ENCODE measurements at places on chromosomes 7 and 10.

GRCh38 chr7:137985253-137985896 lies 16.5 kb downstream of the CREB3L2 start:
- DNase-seq = no peak

DNA sequence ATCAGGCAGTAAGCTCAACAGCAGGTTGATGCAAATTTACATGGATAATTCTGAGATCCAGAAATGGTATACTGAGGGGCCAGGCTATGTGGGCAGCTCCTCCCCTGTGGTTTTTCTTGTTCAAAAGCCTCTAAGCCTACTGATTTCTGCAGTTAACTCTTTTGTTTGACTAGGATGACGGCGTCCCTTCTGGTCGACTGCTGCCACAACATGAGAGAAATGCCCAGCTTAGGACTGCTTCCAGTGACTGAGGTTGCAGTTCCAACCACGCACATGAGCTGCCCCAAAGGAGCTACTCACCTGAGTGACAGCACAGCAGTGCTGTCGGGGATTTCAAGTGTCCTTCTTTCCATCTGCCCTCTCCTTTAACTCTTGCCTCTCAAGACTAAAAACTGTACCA lies 973.0 kb upstream of the GHITM start:
- no peak for DNase-seq

DNA sequence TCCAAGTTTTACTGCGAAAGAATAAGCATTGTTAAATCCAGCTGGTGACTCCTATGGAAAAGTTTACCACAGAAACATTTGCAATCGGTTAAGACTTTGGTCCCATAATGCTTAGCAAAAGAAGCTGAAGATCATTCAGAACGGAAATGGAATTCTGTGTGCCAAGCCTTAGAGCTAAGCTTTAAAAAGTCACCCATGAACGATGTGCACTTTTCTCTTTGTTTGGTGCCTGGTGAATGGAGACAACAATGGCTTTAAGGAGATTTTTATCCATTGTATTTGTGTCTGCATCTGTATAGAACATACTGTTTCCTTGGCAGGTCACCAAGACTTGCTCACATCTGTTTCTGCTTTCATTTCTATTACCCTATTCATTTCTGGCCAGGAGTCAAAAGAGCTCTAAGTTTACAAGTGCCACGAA lies 26.3 kb upstream of the COL1A2 start:
- no peak for DNase-seq

DNA sequence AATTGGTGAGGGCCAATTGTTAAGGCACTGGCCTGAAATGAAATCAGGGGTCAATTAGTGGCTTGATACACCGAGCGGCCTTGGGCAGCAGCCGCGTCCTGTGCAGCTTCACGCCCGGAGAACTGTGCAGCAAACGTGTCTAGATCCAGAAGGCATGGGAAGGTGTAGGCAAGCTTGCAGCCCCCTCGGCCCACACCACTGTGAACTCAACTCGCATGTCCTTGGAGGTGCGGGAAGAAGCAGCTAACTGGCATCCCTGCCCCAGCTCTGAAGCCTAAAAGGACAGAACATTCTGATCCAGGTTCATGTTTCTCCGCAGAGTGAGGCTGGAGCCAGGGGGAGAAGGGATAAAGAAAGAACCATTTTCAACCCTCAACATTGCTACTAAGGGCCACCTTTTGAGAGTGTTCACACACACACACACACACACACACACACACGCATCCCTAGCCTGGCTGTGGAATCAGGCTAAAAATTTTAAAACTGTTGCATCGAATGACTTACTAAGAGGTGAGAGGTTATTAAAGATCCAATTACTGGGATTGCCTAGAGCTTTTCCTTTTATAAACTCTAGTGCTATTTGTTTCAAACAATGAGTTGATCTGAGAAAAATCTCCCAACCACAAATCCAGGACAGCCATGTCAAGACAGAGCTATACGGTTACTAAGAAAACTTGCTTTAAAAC lies 104.0 kb downstream of the PARP12 start:
- DNase-seq = no peak

- no peak for DNase-seq
Measured at GRCh38 chr7:1898628-1899185, 228.6 kb downstream of the ELFN1 start.

- no peak for DNase-seq
Measured at GRCh38 chr10:27525819-27526218, 21.7 kb downstream of the RAB18 start.

GRCh38 chr7:155710031-155710430 lies 65.6 kb downstream of the RBM33 start:
- DNase-seq = no peak

DNA sequence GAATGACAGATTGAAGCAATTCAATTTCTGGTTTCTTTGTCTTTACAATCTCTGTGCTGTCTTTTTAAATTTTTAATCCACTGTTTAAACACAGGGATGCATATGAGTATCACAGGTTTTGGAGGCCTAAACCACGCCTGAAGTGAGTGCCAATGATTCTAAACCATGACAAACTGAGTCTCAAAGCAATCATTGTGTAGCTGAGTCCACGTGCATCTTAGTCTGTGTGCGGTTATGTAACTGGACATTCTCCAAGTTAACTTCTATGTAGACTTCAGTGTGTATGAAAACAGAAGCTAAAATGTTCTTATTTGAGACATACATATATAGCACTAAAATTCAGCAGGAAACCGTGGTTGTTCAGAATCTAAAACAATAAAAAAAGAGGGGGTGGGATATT lies 79.3 kb upstream of the ST8SIA6 start:
- DNase-seq = no peak

DNA sequence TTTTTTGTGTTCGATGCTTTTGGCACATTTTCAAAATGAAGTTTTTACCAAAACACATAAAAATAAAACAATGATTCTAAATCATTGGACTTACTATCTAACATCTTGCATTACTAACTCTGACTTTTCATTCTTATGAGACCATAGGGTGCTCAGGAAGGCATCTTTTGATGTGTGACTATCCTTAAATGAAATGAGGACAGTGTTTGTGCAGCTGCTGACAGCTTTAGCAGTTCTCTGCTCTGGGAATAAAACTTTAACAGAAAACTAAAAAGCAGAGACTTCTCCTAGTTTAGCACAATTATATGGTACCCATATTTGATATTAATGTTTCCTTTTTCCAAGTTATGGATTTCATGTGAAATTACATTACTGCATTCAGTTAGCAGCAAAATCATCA lies 471.6 kb downstream of the ARL4A start:
- DNase-seq = no peak

GRCh38 chr10:125005312-125006187 lies 63.6 kb downstream of the ZRANB1 start:
- DNase-seq = no peak

GRCh38 chr7:117165656-117166055 lies 157.2 kb downstream of the WNT2 start:
- DNase-seq = no peak

GRCh38 chr10:121041906-121042305 lies 190.7 kb downstream of the WDR11 start:
- DNase-seq = no peak

GRCh38 chr10:86962981-86963310 lies 4.5 kb downstream of the SNCG start:
- DNase-seq = no peak

DNA sequence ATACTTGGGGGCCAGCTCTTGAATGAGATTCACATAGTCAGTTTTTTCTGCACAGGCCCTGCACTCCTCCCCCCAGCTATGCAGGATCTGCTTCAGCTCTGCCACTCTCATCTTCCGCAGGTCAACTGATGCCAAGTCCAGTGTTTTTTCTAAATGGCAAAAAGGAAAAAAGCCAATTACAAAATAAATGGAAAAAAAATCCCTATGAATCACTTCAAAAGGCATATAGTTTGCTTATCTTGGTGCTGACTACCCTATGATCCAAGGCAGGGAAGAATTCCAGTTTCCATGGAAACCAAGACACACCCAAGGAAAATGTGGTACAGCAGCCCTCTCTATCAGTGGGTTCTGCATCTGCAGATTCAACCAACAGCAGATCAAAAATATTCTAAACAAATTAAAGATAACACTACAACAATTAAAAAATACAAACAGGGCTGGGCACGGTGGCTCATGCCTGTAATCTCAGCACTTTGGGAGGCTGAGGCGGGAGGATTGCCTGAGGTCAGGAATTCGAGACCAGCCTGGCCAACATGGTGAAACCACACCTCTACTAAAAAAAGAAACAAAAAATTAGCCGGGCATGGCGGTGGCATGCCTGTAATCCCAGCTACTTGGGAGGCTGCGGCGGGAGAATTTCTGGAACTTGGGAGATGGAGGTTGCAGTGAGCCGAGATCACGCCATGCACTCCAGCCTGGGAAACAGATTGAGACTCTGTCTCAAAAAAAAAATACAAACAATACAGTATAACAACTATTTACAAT lies 17.6 kb downstream of the CDNF start:
- no peak for DNase-seq

DNA sequence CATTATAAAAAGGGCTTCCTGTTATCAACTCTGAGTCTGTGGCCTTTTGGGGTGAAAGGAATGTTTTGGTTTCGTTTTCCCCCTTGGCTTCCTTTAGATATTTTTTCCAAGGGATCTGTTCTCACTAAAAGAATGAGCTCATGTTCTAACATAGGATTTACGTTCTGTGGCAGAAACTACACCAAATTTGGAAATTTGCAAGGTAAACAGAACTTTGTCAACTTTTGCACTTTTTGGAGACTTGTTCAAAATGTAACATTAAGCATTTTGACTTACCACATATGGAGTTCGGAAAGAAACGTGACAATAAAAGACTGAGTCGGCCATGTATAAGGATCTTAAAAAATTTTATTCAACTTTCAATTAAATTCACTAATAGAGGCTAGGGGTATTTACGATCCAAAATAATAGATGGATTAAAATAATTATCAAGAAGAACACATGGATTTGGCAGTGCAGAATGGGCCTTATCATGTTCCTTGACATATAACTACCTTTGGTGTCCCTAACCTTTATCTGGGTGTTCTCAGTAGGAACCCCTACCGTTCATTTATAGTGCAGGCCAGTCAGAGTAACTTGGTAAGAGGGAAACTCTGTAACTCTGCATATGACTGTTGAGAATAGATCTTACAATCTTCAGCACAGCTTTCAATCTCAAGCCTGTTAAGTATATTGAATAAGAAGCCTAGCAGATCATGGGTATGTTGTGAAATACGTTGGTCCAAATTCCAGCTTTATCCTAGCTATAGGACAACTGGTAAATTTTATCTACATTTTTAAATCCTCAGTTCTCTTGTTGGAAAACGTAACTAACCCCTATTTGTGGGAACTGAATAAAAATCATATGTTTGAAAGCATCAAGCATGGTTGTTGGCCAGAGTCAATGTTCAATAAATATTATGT lies 11.8 kb downstream of the CPED1 start:
- DNase-seq = no peak

DNA sequence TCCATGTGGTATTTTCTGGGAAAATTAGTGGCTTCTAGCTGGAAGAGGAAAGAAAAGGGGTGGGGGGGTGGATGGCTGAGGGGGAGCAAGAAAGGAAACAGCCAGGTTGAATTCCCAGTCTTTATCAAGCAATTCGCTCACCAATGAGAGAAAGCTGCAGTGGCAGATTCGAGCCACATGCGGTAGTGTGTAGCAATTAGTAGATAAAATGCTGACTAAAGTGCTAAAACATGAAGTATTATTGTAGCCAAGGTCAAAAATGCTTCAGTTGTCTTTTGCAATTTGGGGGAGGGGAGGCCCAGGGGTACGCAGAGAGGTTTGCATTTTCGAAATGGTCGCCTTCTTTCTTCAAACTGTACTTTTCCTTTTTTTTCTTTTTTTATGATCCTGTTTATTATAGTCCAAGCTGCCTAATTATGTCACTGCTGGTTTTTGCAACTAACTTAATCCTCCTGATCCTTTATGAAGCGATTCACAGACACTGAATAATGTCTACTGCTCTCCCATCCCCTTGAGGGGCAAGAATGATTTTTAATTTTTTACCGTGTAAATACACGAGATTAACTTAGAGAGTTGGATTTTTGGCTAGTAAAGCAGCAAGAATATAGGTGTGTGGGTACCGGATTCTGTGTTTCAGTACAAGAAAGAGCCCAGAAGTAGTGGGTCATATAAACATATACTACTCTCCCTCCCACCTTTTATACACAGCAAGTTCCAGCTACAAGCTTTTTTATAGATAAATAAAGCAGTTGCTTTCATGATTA lies 3.6 kb upstream of the ARID5B start:
- no peak for DNase-seq

DNA sequence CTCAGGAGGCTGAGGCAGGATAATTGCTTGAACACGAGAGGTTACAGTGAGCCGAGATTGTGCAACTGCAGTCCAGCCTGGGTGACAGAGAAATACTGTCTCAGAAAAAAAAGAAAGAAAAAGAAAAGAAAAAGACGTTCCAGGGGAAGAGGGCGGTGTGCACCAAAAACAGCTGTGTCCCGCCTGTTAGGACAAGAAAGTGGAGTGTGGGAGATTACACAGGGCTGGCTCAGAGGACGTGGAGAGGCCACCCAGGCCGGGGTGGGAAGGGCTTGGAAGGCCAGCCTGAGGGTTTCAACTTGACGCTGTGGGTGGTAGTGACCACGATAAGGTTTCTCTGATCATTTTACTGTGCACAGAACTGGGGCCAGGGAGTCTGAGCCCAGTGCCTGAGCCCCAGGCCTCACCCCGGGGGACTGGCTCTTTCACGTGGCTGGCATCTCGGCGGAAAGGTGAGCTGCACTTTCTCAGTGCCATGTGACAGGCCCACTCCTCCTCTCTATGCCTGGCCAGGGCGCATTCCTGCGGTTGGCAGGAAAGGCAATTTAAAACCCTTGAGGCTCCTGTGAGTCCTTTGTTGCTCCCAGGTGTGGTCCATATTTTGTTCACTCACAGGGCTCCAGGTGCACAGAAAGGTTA lies 13.9 kb downstream of the RHBDD2 start:
- no peak for DNase-seq

DNA sequence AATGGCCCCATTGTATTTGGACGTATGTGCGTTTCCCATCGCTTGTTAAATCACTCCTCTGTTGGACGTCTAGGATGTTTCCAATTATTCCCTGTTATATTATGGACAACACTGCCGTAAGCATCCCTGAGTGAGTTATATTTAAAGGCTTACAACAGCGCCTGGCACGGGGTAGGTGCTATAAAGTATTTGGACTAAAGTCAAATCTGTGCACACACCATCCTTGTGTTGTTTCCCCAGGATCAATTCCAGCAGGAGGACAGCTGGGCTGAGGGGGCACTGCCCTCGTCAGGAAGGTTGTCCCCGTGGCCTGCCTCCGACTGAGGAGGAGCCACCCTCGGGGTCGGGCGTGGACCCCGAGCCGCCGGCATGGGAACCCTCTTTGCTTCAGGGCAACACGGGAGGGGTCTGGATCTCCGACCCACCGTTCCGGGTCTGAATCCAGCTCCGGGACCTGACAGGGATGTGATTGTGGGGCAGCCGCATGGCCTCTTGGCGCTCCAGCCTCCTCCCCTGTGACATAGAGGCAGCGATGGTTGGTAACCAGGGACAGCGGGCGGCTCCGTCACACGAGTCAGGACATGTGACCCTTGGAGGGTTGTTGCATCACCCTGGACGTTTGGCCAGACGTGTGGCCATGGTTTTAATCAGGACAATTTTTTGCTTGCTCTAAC lies 1.5 kb upstream of the JAKMIP3 start:
- DNase-seq = no peak
